ENCODE measurements at places on chromosomes 11 and 22.

DNA sequence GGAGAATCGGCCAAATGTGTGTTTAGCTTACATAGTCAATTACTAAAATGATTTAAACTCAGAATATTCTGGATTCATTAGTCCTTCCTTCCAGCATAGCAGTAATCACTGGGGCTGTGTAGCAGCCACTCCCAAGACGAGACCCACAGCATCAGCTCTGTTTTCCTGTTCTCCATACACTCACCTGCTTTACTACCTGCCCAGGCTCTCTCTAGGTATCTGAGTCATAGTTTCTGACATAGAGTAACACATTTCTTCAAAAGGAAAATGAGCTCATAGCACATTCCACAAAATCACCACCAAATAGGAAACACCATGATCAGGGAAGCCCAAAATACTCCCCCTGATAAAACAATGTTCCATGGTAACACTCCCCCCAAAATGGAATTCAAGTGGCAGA, 22.9 kb downstream of the MORC2 start:
- DNase-seq: no peak

DNA sequence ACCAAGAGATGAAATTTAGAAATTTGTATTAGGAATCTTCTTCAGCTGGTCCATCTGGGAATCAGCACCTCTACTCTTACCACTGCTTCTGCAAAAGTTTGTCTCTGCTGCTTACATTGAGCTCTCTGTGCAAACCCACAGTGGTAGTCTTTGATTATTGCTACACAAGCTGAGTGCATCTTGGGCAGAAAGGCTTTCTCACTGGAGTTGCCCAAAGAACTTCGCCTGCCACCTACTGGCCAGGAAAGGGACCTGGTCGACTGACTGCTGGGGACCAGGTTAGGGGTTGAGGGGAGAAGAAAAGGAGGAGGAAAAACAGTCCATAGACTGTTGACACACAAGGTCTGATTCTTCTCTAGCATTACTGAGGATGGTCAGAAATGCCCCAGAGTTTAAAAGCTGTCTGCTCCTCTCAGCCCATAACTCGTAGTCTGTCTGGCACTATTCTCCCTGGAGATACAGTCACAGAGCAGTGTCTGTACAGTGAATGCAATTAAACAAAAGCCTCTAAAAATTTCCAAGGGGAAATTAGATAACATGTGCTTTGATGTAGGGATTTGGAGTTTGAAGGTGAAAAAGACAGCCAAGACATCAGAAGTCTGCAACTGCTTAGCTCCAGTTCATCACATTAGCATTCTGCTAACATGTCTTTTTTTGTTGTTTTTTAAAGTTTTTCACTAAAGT, 215.0 kb upstream of the CTSC start:
- peak; percentile 49 for DNase-seq

GRCh38 chr11:125949271-125950177, 3.7 kb downstream of the VSIG10L2 start:
- no peak for DNase-seq

DNA sequence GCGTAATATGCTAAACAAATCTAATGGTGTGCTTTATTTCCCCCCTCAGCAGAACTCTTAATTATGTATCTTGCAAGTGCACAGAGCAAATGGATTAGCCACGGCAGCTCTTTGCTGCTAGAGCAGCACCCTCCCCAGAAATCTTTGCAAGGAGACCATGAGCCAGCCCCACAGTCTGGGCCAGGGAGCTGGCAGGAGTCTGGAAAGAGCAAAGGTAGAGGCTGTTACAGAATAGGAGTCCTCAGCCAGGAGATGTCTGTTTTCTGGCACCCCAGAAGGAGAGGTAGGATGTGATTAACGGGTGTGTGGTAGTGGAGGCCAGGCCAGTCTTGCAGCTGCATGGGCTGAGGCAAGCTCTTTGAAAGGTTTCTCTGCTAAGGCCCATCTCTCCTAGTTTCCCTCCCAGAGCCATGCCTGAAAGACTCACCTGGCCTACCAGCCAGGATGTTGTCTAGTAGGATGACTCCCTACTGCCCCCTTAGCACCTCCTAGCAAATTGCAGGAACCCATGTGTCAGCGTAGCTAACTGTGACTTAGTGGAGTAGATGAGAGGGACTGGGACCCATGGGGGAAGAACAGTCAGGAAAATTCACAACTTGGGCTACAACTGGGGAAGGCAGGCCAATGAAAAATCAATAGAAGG, 557.2 kb downstream of the BUD13 start:
- no peak for DNase-seq

DNA sequence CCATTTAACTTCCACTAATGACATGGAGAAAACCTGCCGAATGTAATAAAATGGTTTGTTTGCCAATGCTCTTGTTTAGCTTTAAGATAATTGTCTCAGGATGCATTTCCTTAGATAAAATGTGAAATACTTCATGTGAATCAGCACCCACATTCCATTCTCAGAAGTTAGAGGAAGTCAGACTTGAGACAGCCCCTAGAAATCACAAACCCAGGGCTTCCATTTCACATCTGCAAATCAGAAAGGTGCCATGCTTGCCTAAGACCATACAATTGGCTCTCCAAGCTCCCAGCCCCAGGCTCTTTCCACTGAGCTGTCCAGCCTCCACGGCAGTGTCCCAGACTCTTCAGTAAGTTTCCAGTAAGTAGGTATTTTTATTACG, 35.6 kb upstream of the ADORA2A start:
- DNase-seq: peak; percentile 65

- DNase-seq: peak; percentile 95
These were observed 273.5 kb downstream of the ST3GAL4 start for GRCh38 chr11:126628790-126629621.

DNA sequence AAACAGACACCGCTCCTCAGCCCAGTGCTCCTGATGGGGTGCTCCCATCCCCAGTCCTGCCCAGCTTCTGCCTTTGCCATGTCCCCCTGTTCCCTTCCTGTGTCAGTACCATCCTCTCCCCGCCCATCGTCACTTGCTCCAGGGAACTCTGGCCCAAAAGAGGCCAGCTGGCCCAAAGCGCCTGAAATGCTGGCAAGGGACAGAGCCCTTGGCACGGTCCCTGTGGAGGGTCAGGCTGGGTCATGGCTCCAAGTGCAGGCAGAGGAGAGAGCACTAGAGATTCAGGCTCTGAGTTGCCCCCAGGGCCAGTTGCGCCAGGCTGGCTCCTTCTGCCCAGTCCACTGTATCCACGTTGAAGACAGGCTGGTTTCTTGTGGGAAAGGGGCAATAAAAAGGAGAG, 8.4 kb upstream of the HDHD5 start:
- DNase-seq: no peak

Measured in fibroblast of upper back skin (primary cell).